ENCODE measurements at places on chromosomes 2 and 18. TPM values are rescaled to one million over a fixed set of nuclear protein-coding genes. Genes with fewer than 3 reads are reported as not detected.

DNA sequence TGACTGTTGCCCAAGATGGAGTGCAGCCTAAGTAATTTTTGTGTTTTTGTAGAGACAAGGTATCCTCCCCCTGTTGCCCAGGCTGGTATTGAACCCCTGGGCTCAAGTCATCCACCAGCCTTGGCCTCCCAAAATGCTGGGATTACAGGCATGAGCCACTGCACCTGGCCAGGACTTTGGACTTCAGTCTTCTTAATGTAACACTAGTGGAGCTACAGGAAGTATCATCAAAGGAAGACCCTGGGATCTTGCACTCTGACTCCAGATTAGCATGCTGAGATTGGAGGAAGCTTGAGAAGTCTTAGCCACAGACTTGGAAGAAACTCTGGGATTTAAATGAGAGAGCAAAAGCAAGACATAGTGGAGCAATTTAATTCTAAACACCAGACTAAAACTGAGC lies 37.8 kb upstream of the RNF125 start:
- no peaks in the 10 kb centered on the region for H3K4me1 ChIP-seq
- no peak overlapping the region for H3K27ac ChIP-seq
- H3K27me3 ChIP-seq, result no peaks in the 10 kb centered on the region
- no peak overlapping the region for H3K4me3 ChIP-seq
- H3K36me3 ChIP-seq, result no peaks in the 10 kb centered on the region

GRCh38 chr2:216687111-216687510 lies 8.2 kb downstream of the IGFBP5 start:
- no peak for DNase-seq
- H3K27me3 ChIP-seq, result no peaks in the 10 kb centered on the region
- H3K36me3 ChIP-seq, result no peaks in the 10 kb centered on the region
- H3K4me1 ChIP-seq, result peaks cover 16% of the 10 kb centered on the region
- H3K4me3 ChIP-seq, result no peak overlapping the region

DNA sequence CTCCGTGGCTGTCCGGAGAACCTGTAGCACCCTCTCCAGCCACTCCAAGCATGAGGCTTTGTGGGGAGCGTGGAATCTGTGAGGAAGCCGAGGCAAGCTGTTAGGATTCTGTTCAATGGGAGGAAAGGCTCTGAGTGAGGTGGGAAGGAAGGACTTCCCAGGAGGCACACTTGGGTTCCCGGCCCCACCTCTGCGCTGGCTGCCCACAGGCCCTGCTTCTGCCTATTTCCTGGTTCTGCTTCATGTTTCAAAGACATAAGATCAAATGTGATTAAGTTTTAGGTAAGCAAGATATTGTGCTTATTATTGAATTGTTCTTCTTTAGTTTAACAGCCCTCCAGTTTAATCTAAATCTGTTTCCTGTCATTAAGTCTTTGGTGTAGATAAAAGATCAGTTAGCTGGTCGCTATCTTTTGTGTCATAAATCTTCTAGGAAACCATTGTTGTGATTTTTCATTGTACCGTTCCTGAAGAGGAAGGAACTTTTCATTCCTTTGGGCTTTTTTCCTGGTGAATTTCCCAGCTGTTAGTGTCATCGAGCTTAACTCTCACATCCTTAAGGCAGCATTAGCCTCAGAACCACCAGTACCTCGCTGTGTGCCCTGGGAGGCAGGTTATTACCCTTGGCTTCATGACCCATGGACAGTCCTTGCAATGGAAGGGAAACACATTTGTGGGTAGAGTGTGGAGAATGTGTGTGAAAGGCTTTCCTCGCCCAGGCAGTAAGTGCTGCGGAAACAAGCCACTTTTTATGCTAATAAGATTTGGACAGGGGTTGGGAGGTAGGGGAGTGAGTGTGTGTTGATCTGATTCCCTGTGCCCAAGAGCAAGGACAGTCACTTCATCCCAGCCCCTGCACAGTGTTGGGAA lies 61.9 kb upstream of the ALPP start:
- no peaks in the 10 kb centered on the region for H3K36me3 ChIP-seq
- no peak overlapping the region for H3K4me3 ChIP-seq
- H3K4me1 ChIP-seq, result peaks cover 13% of the 10 kb centered on the region

Gene TLX2
- total RNA-seq, result not detected

DNA sequence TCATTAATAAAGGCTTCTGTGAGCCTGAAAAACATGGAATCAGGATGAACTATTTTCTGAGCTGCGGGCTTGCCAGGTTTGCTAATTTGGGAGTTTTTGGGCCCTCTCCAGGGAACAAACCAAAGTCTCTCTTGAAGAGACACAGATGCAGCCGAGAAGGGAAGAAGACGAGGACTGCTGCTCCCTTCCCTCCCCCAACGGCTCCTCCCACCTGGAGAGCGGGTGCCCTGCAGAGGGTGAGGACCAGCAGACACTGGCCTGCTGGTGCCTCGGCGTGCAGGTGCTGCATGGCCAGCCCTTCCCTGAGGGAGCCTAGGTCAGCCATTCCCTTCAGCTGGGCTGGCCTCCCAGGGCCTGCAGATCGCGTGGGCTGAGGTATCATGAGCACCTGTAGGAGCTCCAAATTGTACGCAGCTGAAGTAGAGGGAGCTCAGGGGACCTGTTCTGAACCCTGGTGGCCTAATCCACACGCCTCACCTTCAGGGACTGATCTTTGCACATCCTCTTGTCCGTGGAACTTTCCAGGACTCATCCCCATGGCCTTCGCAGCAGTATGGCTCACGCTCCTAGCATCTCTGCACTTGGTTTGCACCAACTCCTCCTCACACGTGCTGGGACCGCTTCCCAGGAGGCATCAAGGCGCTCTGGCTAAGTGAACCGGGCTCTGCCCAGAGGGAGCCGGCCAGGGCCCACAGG lies 19.5 kb downstream of the EMX1 start:
- no peak overlapping the region for H3K4me3 ChIP-seq
- H3K36me3 ChIP-seq, result no peaks in the 10 kb centered on the region
- H3K27me3 ChIP-seq, result no peaks in the 10 kb centered on the region

- no peaks in the 10 kb centered on the region for H3K27me3 ChIP-seq
- peaks cover 4% of the 10 kb centered on the region for H3K4me1 ChIP-seq
- H3K4me3 ChIP-seq, result no peak overlapping the region
- no peaks in the 10 kb centered on the region for H3K36me3 ChIP-seq
- no peak overlapping the region for H3K27ac ChIP-seq
Measured at GRCh38 chr2:167862782-167863181, 384.6 kb downstream of the STK39 start.

DNA sequence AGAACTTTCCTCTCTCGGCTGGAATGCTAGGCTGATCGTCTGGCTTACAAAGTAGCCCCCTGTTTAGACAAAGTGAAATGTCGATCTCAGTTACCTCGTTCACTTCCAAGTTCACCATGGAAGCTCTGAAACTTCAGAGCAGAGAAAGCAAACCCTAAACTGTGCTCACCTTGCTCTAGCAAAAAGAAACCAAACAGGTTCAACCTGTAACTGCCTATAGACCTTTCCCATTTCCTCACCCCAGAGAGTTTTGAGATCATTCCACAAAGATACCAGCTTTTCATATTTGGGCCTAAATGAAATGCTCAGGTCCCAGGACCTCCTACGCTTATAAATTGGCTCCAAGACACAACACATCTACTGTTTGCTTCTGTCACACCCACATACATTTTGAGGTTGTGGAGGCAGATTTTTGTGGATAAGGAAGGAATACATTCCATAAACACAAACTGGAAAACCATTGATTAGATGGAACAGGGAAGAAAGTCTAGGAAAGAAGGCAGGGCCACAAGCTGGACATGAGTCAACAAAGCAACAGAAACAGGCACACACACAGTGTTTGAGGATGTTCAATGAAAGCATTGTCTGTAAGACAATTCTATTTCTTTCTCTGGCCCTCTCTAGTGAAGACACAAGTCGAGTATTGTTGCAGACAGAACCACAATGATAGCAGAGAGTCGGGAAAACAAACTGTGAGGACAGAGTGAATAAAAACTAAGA lies 52.8 kb upstream of the TGIF1 start:
- H3K4me1 ChIP-seq, result no peaks in the 10 kb centered on the region
- no peaks in the 10 kb centered on the region for H3K36me3 ChIP-seq
- DNase-seq, result no peak

Gene IL1A
- 6.3 TPM for total RNA-seq

DNA sequence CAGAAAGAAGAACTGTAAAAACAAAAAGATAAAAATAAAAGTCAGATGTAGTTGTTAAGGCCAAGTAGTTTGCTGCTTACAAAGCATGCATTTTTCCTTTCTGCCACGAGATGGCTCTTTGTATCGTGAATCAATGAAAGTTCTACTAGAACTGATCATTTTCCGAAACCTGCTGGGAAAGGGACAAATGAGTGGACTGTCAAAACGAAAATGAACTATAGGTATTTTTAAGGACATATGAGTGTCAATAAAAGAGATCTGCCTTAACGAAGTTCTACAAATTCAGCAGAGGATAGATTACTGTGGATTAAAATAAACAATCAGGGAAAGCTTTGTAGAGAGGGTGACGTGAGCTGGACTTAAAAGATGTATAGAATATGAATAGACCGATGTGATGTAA lies 15.0 kb upstream of the ELOA2 start:
- H3K4me3 ChIP-seq, result no peak overlapping the region
- H3K36me3 ChIP-seq, result no peaks in the 10 kb centered on the region
- no peaks in the 10 kb centered on the region for H3K27me3 ChIP-seq
- DNase-seq, result peak; percentile 59
- H3K27ac ChIP-seq, result no peak overlapping the region

DNA sequence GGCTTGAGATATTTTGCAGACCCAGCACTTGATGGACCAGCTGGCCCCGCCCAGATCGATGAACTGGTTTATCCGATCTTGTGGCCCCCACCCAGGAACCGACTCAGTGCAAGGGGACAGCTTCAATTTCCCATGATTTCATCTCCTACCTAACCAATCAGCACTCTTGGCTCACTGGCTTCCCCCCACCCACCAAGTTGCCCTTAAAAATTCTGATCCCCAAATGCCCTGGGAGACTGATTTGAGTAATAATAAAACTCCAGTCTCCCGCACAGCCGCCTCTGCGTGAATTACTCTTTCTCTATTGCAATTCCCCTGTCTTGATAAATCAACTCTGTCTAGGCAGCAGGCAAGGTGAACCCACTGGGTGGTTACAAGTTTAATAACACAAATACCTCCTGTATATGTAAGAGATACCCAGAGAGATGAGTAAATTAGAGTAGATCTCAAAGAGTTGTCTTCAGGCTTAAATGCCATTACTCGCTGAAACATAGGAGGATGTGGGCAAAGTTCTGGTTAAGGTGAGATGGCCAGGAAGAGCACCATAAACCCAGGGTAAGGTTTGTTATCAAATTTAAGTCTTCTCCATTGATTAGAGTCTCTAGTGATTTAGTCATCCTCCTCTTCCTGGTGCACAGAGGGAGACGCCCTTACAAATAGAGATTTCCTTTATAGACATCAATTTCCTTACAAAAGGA lies 222.8 kb downstream of the ARL4C start:
- no peaks in the 10 kb centered on the region for H3K36me3 ChIP-seq
- H3K4me3 ChIP-seq, result no peak overlapping the region
- no peaks in the 10 kb centered on the region for H3K4me1 ChIP-seq
- DNase-seq, result no peak

GRCh38 chr18:74662622-74663021 lies 65.0 kb downstream of the ZNF407 start:
- no peaks in the 10 kb centered on the region for H3K36me3 ChIP-seq
- H3K4me1 ChIP-seq, result no peaks in the 10 kb centered on the region
- no peaks in the 10 kb centered on the region for H3K27me3 ChIP-seq
- no peak for DNase-seq

GRCh38 chr18:32920796-32921787 lies 148.3 kb upstream of the KLHL14 start:
- no peak overlapping the region for H3K27ac ChIP-seq
- H3K4me1 ChIP-seq, result no peaks in the 10 kb centered on the region
- no peaks in the 10 kb centered on the region for H3K27me3 ChIP-seq

DNA sequence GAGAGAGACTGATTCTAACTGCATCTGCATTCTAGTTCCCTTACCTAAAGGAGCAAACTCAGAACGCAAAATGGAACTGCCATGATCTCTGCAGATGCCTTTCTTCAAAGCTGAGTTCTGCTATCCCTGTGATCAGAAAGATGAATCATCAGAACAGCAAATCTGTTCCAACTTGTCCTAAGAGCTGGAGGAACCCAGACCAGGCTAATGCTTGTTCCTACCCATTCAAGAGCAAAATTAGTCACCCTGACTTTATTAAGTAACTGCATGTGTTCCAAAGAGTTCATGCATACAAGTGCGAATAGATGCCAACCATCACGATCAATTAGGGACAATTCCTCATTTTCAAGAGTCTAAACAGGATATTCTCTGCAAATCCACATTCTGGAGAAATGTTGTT lies 46.5 kb downstream of the MBP start:
- H3K27ac ChIP-seq, result no peak overlapping the region
- no peaks in the 10 kb centered on the region for H3K4me1 ChIP-seq
- H3K36me3 ChIP-seq, result no peaks in the 10 kb centered on the region
- no peak overlapping the region for H3K4me3 ChIP-seq
- DNase-seq, result no peak

- no peaks in the 10 kb centered on the region for H3K4me1 ChIP-seq
- no peak overlapping the region for H3K4me3 ChIP-seq
- no peaks in the 10 kb centered on the region for H3K27me3 ChIP-seq
Measured at GRCh38 chr2:121400201-121400600, 115.2 kb upstream of the TFCP2L1 start.

Data from A673 (cell line).